ENCODE measurements at places on chromosomes 12 and 14.
A peak's percentile ranks its signal among the peaks of the same experiment; 100 is the strongest.

DNA sequence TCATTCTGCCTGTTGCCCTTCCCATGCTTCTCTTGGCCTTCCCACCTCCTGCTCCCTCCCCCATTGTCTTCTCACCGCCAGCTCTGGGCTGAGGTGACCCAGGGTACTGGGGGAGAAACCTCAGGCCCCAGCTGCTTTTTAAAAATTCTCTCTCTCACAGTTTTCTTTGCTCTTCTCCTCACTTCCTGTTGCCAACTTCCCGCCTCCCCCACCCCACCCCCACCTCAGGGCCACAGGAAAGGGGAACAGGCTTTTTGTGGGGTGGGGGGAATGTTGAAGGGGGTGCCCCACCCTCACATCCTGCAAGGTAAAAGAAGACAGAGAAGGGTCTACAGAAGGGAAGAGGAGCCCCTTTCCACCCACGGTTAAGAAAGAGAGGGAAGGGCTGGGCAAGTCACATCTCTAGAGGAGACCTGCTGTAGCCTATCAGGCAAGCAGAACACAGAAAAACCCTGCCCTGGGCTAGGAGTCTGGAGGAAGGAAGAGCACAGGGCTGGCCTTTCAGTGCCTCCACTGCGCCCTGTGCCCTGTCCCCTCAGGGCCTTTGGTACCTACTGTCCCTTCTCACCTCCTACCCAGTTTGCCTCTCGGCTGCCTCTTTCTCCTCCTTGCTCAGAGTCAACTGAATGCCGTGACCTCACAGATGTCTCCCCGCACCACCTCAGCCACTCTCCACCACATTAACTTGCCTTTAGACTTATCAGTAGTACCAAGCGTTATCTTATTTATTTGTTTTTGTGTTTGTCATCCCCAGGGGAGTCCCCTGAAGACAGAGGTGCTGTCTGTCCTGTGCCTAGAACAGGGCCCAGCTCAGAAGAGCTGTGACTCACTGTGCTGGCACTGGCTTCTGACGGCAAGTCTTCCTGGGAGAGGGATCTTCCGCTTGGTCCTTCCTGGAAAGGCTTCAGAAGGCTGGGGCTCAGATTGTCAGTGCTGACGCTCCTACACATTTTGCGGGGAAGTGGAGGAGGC, 1.7 kb downstream of the ARHGAP9 start:
- no peak for DNase-seq

DNA sequence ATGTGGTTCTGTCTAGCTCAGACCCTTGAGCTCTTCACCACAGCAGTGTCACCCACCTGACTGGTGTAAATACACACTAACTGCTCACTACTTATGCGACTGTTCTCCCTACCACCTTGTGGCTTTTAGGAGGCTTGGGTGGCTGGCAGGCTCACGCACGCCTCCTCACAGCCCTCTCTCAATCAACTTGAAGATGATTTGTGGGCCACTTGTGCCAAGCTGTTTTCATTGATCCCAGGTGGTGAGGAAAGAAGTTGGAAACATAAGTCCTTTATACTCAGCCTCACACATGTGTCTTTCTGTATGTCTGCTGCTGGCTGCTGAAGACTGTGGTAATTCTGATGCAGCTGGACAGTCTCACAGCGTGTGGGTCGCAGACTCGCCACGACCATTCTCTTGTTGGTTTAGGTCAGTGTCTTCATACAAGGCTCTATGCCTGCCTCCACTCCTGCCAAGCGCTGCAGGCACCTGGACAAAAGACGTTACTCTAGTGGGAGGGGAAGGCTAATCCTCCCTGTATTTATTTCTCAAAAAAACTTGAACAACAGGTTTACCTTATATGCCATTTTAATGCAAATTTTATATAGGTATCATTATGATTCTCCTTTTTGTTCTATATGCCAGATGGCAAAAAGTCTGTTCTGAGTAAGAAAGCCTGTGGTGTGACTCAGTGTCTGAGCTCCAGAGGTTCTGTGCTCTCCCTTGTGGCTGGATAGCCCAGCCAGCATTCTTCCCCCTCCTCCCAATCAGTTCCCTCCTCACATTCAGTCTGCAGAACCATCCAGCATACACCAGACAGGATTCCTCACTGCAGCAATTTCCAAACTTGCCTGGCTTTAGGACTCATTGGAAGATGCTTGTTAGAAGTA, 115.6 kb downstream of the DIP2B start:
- no peak for DNase-seq

DNA sequence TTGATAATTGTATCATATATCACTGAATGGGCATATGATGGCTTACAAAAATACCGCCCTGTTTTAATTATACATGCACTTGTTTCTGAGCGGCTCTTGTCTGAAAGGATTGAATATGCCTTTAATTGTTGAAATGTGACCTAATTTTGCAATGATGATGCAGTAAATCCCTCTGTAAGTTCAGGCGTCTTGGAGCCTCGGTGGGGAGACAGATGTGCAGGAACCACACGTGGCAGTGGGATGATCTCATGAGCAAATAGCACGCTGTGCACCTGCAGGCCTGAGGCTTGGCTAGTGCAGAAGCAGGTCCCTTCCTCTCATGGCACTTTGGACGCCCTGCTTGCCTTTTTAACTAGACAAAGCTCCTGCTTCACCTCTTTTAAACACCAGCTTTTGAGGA, 49.3 kb upstream of the ASPG start:
- no peak for DNase-seq

- no peak for DNase-seq
Measured at GRCh38 chr12:62375603-62376002, 91.0 kb upstream of the MON2 start.

- no peak for DNase-seq
Measured at GRCh38 chr12:80590085-80590484, 117.3 kb upstream of the MYF6 start.

- DNase-seq, result no peak
Measured at GRCh38 chr12:29299633-29300032, 81.3 kb downstream of the ERGIC2 start.

GRCh38 chr12:109247831-109248654, 61.0 kb downstream of the FOXN4 start:
- DNase-seq, result no peak

DNA sequence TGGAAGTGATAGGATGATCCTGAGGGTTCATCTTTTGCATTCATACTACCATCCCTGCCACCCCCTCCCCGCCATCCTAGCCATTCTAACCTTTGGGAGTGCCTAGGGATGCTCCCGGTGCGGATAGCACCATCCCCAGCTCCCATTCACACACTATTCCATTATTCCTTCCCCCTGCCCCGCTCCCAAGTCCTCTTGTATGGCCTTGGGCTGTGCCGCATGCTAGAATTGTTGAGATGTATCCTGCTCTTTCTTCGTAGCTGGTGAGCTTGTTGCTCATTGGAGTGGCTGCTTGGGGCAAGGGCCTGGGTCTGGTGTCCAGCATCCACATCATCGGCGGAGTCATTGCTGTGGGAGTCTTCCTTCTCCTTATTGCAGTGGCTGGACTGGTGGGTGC, 644 bp downstream of the TSPAN31 start:
- no peak for DNase-seq

GRCh38 chr14:74522740-74523139, 29.2 kb downstream of the ISCA2 start:
- no peak for DNase-seq

GRCh38 chr14:95407354-95407753, 87.6 kb upstream of the CLMN start:
- DNase-seq, result no peak

DNA sequence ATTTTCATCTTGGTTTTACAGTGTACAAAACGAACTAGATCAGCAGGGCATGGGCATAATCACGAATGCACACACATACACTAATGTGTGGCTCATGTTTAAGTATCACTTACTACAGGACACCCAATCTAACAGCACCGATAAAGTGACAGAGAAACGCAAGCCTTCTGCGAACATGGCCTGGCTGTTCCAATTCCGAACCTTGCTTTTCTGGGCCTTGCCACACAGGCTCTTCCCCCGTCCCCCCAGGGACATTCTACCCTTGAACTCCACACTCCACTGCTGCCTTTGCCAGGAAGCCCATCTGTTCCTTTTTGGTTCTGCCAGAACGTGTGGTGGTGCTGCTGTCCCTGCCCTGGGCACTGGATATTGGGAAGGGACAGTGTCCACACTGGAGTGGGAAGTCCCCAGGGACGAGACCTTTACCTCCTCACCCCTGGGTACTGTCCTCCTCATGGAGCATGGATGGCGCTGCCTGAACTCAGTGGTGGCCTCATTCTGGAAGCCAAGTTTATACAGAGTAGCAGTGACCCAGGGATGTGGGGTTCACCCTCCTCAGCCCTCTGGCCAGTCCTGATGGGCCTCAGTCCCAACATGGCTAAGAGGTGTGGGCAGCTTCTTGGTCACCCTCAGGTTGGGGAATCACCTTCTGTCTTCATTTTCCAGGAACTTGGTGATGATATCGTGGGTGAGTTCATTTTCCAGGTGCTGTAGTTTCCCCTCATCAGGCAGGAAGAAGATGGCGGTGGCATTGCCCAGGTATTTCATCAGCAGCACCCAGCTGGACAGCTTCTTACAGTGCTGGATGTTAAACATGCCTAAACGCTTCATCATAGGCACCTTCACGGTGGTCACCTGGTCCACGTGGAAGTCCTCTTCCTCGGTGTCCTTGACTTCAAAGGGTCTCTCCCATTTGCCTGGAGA, 7.9 kb downstream of the SERPINA1 start:
- DNase-seq, result no peak

GRCh38 chr14:35829449-35829848, 3.3 kb downstream of the BRMS1L start:
- no peak for DNase-seq

GRCh38 chr14:22839159-22839779, 2.9 kb downstream of the MMP14 start:
- DNase-seq, result no peak

DNA sequence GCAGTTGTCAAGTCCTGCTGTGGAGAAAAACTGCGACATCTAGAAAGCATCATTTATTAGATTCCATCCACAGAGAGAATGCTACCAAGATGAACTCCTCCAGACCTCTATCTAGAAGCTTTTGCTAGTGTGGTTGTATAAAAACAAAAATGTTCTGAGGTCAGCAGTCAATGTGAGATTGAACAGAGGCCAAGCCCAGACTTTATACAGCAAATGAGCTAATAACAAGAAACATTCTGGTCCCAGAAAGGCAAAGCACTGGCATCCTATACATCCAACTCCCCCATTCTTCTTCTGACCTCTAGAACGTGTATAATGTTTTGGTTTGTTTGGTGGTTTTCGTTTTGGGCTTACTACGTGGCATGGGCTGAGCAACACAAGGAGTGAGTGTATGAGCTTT, 26.7 kb upstream of the RIN3 start:
- no peak for DNase-seq

DNA sequence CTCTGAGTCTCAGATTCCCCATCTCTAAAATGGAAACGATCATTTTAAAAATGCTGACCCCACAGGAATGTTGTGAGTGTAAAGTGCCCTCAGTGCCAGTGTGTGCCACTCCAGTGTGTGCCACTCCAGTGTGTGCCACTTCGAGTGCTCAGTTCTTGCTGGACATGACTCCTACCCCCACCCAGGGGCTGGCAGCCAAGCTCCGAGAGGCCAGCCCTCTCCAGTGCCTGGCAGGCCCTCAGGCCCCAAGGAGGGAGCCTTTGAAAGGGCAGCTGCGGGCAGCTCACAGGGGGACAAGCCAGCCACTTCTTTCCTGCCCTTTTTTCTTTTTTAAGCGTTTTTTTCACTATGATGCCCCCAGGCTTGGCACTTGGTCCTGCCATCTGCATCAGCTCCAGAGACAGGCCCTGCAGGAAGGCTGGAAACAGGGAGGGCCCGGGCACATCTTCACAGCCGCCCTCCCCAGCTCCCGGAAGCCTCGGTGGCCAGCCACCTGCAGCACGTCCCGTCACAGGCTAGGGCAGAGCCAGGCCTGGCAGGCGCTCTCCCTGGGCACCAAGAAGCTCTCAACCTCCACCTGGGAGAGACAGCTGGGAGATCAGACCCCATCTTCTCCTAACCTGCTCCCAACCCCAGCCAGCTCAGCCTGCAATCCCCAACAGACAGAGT, 29.8 kb downstream of the NCOR2 start:
- DNase-seq, result no peak

- peak; percentile 5 for DNase-seq
Measured at GRCh38 chr14:103391048-103391447, 5.8 kb downstream of the MARK3 start.

GRCh38 chr12:4144676-4145075, 128.9 kb upstream of the CCND2 start:
- DNase-seq, result no peak

- no peak for DNase-seq
Measured at GRCh38 chr14:77805706-77806105, 5.8 kb downstream of the ADCK1 start.

DNA sequence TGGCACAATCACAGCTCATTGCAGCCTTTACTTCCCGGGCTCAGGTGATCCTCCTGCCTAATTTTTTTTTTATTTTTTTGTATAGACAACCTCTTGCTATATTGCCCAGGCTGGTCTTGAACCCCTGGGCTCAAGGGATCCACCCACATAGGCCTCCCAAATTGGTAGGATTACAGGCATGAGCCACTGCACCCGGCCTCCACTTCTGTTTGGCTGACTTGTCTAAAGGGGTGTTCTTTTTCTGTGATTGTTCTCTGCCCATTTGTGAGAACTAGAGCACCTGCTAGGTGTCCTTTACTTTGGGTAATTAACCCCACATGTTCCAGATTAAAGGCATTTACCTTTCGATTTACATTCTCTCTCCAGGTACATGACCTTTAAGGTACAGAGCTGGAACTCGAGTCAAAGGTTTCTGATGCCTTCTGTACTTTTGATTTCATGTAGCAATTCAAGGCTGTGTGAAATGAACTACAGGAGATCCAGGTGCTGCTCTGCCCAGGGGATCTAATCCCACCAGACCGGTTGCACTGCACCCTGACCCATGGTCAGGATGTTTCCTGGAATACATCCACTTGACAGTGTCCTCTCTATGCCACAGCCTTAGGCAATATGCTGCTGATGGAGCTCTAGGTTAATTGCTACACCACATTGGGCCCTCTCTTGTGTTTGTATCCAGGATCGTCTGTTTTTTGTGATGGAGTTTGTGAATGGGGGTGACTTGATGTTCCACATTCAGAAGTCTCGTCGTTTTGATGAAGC, 163.6 kb downstream of the PRKCH start:
- DNase-seq, result no peak

- no peak for DNase-seq
Measured at GRCh38 chr12:118840399-118840798, 140.9 kb upstream of the SRRM4 start.

DNA sequence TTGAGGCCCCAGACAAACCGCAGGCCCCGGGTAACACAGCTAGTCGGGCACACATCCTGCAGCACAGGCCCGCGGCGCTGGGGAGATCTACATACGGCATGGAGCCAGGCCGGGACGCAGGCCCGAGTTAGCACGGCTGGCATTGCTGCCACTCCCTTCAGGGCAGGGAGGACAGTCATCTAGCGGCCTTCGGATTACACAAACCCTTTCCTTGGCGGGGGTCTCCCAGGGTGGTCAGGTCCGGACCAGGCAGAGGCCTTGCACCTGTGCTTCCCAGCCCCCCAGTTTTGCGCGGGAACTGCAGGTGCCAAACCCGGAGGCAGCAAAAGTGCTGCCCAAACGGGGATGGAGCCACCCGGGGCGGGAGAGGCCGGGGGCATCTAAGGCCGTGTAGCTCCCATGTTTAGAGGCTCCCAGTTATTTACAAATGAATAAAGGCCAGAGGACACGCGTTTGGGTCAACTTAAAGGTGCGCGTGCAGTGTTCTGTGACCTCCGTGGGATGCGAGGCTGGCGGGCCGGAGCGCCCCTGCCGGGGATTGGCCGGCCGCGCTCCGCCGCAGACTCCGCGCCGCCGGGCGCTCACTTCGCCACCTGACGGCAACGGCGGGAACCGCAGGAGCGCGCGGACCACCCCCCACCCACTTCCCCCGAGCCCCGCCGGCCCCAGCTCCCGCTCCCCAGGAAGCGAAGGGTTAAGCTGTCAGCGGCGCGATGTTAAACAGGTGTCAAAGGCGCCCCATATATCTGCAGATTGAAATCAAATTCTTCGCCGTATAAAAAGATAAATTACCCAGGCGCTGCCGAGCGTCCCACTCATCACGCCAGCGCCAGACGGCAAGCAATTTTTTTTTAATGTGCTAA, 18.1 kb downstream of the VSX2 start:
- peak; percentile 29 for DNase-seq

Data from activated naive CD4-positive, alpha-beta T cell (primary cell).